ENCODE measurements at places on chromosomes 3 and 15.
A peak's percentile ranks its signal among the peaks of the same experiment; 100 is the strongest.

DNA sequence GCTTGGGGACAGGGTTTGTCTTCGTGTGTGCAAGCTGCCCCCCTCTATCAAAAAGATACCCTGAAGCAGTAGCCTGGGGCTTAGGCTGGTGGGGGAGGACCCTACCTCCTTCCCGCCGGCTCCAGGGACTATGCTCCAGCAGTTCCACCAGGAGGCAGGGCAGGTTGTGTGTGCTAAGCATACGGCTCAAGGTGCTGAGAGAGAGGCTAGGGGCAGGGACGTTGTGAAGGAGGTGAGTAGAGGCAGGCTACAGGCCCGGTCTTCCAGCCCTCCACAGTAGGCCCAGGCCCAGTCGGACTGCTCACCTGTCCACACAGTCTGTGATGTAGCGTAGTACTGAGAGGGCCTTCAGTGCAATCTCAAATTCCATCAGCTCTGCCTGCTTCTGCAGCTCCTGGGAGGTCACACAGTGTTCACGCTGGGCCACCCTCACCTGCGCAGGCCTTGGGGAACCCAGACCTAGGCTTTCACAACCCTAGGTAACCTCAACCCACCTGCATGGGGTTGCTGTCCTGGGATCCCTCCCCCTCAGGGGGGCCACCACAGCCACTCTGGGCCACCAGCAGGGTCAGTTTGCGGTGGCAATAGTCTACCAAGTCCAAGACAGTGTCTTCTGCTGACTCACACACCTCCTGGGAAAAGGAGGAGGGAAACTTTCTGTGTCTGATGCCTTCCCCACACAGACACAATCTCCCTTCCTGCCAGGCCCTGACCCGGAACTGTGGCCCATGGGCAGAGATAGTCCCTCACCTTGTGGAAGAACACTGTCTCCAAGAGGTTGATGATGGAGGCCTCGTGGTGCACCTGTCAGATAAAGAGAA is 2.4 kb upstream of the RASSF1 start:
- DNase-seq, result no peak

GRCh38 chr3:195224980-195225580 is 45.9 kb downstream of the XXYLT1 start:
- DNase-seq, result no peak

DNA sequence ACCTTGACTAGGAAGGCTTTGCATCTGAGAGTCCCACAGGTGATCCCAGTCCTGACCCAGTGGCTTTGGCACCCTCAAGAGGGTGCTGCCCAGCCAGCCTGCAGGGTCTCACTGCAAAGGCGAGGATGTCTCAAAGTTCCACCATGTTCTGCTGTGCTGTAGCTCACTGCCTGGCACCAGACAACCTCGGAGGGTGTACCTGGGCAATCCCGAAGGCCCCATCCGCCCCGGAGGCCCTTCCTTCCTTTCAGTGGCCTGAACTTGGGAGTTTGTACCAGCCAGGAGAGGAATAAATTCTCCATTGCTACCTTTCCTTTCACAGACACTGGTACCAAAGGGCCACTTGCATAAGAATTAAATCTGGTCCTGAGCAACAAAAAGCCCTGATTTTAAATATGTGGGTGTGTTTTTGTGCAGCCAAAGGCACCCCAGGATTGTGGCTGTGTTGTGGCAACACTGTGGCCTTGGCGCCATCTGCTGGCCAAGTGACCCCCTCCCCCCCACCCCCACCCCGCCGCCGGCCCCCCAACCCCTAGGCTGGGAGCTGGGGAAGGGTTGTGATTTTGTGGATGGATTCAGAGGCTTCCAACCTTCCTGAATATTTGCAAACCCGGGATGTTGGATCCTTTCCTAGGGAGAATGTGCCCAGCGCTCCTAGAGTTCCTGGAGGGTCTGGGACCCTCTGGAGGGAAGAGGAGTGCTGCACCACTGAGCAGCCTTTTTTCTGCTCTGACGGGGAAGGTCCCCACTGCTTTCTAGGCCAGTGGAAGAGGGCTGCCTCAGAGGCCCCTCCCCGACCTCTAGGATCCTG is 9.7 kb upstream of the PTPN23 start:
- peak; percentile 35 for DNase-seq

DNA sequence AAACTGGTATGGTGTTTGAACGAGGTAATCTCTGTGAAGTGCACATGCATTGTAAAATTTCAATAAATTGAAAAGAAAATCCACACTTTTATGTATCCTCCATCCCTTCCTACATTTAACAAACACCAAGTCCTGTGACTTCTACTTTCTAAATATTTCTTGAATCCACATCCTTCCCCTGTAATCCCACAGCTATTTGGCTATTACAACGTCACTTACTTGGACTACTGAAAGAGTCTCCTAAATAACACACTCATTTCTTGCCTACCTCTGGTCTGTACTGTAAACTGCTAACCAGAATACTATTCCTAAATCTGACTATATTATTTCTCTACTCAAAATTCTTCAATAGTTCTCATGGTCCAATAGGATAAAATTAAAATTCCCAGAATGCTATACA is 176.1 kb downstream of the NEK10 start:
- no peak for DNase-seq

- DNase-seq, result no peak
These were observed 102.6 kb upstream of the IL12A start for GRCh38 chr3:159886050-159886449.

DNA sequence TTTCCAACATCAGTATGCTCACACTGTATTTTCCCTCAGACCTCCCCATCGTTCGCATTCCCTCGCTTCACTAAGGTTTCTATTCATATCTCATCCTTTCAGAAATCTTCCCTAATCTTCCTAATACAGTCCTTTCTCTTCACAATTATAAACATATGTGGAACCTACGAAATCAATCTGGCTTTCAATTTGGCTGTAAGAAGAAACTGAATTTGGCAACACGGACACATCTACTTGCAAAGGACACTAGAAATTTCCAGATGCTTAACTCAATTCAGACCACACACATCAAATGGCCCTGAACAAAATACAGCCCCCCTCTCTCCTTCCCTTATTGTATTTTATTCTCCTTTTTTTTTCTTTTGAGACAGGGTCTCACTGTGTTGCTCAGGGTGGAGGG is 39.1 kb upstream of the TM4SF19 start:
- no peak for DNase-seq

DNA sequence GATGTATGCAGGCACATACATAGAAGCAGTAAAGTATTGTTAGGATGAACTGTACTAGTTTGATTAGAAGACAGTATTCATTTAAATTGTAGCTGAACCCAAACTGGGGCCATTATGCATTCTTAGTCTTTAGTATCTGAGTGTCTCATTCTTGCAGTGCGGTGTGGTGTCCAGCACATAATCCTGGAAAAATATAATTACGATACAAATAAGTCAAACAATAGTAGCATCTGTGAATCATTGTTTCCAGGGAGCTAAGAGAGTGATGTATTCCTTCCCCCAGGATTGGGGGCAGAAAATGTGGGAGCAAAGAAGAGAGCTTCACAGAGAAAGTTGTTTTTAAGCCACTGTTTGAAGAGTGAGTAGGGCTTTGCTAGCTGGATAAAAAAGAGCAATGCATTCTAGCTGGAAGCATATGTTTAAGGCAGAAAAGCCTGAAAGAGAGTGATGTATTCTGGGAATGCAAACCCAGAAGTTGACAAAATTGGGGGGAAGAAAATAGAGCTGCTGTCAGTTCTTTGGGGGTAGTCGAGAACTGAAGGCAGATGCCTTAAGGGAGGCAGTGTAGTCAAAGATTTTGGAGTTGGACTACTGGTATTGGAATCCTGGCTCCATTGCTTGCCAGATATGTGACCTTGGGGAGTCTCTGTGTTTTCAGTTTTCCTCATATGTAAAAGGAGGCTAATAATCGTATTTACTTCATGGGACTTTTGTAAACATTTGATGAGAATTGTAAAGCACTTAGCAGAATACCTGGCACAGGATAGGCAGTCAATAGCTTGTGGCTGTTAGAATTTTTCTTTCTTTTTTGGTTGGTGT is 14.1 kb downstream of the SLMAP start:
- DNase-seq, result no peak

DNA sequence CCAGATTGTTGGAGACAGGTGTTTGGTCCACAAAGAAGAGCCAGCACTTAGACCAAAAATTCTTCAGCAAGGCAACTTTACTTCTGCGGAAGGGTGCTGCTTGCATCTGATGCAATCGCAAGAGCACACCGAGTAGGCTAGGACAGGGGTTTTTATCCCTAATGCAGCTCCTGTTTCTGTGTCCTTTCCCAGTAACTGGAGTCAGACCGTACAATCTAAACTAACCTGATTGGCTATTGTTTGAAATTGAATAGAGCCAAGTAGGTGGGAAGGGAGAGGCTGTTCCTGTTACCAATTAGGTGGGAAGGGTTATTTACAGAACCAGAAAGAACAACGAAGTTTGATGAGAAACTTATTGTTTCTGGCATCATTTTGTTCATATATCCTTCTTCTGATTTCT is 77.6 kb downstream of the CHCHD4 start:
- DNase-seq, result no peak

GRCh38 chr3:63655519-63655918 is 3.0 kb downstream of the SNTN start:
- DNase-seq, result peak; percentile 7

- DNase-seq, result no peak
These were observed 102.4 kb downstream of the LRIG1 start for GRCh38 chr3:66398228-66399025.

DNA sequence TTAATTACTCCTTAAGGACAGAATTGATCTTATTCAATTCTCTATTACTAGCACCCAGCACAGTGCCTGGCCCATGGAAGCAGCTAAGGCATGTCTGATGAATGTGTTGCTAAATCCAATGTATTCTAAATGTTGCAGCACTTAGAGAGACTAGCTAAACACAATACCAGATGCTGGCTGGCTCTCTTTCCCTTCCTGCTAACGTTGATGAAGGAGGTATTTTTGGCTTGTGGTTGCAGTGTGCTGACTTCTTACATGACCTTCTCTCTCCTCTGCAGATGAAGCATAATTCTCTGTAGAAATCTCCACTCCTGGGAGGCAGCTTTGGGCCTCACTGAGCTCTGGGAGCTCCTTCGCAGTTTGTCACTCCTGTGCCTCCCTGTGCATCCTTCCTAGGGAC is 183.6 kb downstream of the PEX5L start:
- peak; percentile 36 for DNase-seq

DNA sequence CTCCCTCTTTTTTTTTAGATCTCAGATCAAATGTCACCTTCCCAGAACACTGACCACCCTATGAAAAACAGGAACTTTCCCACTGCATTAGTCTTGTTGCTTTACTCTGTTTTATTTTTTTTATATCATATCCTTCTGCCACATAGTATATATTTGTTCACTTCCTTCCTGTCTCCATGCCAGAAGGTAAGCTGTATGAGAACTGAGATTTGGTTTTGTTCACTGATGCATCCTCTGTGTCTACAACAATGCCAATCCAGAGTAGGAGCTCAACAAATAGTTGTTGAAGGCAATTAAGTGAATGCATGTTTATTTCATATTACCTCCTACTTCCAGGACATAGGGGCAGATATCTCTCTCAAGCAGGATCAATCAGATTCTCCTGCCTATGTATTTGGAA is 114.4 kb downstream of the TPRG1 start:
- no peak for DNase-seq

DNA sequence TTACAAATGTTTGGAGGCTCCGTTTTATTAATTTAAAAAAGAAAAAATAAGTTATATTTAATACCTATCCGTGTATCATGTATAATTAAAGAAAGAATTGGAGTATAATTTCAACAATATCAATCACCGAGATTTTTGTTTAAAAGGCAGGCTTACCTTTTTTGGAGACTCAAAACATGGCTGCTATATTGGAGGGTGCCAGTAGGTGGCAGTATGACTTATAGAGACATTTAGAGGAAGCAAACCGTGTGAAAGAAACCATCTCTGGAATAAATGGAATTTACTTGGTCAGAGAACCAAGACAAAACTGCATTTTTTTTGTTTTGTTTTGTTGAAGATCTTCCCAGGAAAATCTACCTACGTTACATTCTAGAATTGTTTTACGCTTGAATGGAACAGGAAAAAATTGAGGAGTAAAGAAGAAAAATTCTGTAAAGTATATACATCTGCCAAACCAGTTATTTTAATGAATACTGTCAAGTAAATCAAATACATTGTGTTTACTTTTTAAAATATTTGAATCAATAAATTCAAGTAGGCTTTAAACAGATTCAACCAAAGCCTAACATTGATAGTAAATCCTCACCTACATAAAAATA is 802.6 kb upstream of the ALCAM start:
- peak; percentile 79 for DNase-seq

GRCh38 chr15:40929660-40930429 is 705 bp downstream of the DLL4 start:
- peak; percentile 69 for DNase-seq

DNA sequence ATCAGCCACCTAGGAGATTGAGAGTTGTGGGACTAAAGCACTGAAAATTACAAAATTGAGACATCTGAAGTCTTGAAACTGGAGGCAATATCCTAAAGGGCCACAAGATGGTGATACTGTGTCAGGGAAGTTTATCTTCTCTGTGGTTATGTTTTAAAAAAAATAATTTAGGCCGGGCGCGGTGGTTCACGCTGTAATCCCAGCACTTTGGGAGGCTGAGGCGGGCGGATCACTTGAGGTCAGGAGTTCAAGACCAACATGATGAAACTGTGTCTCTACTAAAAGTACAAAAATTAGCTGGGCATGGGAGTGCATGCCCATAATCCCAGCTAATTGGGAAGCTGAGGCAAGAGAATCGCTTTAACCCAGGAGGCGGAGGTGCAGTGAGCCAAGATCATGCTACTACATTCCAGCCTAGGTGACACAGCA is 17.9 kb upstream of the NIT2 start:
- DNase-seq, result peak; percentile 66

- DNase-seq, result peak; percentile 59
These were observed 214.5 kb downstream of the ZIC4 start for GRCh38 chr3:147191795-147192385.

GRCh38 chr15:62173215-62173614 is 8.1 kb upstream of the C2CD4B start:
- no peak for DNase-seq

Measured in suppressor macrophage (primary cell).